CD4-positive, alpha-beta T cell treated with Interleukin-10 for 1 hour (primary cell): ENCODE measurements at places on chromosomes 4 and X.
A peak's percentile ranks its signal among the peaks of the same experiment; 100 is the strongest.

DNA sequence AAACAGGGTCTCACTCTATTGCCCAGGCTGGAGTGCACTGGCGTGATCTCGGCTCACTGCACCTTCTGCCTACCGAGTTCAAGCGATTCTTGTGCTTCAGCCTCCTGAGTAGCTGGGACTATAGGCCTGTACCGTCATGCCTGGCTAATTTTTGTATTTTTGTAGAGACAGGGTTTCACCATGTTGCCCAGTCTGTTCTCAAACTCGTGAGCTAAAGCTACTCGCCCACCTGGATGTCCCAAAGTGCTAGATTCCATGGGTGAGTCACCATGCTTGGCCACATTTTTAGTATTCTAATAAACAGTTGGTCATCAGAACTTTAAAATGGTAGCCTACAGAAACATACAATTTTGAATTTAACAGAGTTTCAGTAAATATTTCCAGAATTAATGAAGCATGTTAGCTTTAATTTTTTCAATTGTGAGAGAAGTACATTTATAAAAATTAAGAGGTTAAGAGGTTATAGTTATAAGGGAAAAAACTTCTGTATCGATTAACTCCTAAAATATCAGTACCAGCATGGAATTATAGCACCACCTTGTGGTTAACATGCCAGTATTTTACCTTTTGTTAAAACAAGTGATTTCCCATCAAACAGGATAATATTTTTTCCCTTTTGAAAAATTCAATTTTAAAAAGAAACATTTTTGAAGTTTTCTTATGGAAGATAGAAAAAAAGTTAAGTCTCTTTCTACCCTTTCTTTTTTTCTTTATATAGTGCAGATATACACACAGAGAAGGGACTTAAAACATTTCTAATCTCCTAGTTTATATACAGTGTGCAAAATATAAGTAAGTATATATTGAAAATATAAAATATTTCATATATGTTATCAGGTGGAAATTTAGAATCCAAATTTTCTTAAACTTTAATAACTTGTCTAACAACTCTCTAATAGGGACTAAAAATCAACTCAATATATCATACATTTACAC, 35.4 kb downstream of the CEP44 start:
- peak; percentile 50 for DNase-seq

DNA sequence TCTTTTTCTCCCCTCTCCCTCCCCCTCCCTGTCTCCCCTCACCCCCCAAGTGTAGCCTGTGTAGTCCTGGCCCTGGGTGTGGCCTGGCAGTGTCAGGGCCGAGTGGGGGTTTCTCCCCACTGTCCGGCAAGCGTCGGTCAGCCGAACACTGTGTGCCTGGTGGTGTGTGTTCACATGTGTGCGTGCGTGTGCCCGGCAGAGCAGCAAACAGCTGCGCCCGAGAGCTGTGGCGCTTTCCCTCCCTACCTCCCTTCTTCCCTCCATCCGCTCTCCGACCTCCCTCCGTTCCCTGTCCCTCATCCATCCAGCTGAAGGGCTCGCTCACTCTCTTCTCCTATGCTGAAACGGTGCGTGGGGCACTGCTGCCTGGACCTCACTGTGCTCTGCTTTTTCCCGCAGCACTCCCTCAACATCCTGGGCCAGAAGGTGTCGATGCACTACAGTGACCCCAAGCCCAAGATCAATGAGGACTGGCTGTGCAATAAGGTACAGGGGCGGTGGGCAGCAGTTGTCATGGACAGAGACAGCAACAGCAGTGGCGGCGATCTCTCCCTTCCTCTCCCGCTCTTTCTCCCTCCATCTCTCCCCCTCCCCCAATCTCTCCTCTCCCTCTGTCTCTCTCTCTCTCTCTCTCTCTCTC, 17.4 kb upstream of the UBA1 start:
- DNase-seq: no peak

DNA sequence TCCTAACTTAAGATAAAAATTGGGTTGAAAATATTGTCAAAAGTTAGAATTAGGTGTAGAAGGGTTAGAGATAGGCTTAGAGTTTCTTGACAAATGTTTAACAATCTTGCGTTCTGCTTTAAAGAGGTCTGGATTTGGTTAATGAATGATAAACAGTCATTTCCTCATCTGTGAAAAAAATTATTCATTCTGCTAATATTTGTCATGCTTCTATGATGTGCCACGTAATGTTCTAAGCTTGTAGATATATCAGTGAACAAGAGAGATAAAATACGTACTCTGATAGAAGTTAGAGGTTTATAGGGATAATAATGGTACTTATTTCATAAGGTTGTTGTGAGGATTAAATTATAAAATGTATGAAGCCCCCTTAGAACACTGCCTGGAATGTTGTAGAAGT, 443.0 kb upstream of the GALNT7 start:
- no peak for DNase-seq

- no peak for DNase-seq
Measured at GRCh38 chr4:188015025-188015940, 19.7 kb downstream of the ZFP42 start.

DNA sequence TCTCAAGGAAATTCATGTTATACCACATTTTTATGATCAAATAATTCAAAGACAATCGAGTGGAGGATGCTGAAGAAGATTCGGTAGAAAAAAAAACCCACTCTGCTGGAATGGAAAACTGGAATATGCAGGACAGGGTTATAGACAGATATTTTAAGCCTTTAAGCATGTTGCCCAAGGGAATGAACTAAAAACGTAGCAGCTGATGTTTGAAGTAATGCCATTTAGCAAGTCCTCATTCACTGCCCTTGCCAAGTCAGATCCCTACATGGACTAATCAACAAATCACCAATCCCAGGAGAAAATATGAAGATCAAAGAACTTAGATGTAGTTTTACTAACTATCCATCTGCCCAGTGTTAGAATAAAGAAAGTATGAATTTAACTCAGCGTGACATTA, 75.6 kb upstream of the ETNPPL start:
- DNase-seq: no peak

DNA sequence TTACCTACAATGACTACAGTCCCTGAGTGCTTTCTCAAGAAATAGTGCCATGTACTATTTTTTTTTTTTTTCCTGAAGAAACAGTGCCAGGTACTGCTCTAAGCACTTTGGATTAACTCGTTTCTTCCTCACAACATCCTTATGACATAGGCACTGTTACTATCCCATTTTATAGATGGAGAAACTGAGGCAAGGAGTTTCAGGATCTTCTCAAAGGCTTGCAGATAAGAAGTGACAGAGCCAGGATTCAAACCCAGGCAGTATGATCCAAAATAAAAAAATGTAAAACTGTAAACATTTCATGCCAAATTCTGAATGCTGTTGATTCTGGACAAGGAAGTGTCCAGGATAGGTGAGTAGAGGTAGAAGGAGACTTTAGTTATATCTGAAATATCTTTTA, 1.1 kb downstream of the FANCB start:
- no peak for DNase-seq

GRCh38 chr4:22901631-22902030, 208.9 kb downstream of the GBA3 start:
- DNase-seq: no peak

GRCh38 chr4:108830509-108831244, 67.8 kb upstream of the ETNPPL start:
- no peak for DNase-seq

GRCh38 chrX:65331371-65331770, 203.2 kb downstream of the LAS1L start:
- DNase-seq: no peak

DNA sequence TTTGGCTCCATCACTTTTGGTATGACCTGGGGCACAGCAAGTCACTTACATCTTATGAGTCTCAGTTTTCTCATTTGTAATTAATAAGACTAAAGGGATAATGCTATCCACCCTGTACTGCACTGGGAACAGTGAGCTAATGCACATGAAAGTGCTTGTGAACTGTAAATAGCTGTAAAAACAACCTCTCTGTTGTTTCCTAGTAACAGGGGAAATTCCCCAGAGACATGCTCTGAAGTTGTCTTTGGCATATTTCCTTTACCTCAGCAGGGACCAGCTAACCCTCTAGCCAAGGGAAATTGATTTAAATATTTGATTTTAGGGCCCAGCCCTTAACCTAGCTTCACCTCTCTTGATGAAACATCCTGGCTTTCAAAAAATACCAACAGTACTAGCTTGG, 6.1 kb upstream of the CYSLTR1 start:
- peak; percentile 75 for DNase-seq

GRCh38 chrX:37989304-37989703, 17.0 kb upstream of the SYTL5 start:
- no peak for DNase-seq

- DNase-seq: no peak
Measured at GRCh38 chr4:157043131-157043530, 32.8 kb upstream of the GLRB start.

DNA sequence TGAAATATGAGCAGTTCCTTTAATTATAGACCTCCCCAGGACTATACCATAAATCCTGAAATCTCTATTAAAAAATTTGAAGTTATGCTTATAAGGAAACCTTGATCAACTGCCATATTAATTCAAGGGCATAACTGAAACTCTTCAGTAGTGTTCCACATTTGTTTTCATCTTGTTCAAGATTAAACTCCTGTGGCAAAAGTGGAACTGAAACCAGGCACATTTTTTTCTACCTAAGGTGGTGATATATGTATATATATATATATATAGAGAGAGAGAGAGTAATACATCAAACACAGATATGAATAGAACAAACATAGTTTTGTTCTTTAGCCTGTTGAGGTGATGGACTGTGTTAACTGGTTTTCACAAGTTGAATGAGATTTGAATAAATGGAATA, 287.9 kb downstream of the DACH2 start:
- no peak for DNase-seq

GRCh38 chr4:149997881-149998421, 80.3 kb upstream of the DCLK2 start:
- no peak for DNase-seq

DNA sequence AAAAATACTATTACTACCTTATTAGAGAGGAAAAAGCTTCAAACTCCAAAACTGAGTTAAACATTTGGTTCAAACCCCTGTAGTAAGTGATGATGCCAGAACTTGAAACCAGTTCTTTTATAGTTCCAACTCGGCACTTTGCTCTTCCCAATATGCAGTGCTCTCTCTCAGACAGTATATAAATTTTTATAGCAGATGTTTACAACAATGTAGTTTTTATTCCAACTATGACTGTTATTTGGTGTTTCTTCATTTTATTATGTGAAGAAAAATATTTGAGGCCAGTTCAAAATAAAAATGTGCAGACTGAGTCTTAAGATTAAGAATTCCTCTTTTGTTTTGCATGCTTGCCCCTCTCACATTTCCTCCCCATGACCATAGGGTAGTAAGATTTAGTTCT, 2.9 kb upstream of the PPP4R3C start:
- DNase-seq: no peak

DNA sequence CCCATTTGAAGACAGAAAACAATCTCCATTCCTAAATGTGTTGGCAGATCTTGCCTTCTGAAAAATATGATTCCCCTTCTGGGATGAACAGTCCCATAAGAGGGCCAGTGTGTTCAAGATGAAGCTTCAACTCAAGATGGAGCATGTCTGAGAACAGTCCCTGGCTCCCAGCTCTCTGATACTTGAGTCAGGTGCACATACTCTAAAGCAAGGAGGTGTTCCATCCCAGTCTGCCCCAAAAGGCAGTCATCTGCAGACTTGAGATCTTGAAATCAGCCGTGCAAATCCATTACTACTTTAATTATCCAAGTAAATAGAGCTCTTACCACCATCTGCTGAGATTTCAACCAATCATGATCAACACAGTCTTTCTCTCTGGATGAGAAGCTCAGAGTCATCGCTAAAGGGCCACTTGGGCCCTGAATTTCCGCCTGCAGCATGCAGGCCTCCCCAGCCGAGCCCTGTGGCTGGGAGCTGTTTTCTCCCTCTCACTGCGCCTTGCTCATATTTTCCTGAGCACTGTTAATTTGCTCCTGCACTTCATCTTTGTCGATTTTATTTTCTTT, 22.2 kb downstream of the CCDC149 start:
- no peak for DNase-seq

DNA sequence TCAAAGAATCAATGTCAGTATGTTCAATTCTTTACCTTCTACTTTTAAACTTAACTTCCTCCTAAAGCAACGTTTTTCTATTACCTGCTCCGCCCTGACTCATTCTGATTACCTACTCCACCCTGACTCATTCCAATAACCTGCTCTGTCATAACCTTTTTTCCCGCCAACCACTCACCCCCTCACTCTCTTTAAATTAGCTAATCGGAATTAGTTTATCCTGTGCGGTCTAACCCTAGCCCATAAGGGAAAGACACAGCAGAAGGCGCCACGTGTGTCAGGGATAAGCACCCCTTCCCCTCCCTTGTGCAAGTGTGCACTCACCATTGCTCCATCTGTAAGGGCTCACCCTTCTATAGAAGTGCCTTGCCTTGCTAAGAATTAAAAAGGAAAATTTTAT, 64.4 kb downstream of the EIF4E start:
- no peak for DNase-seq

DNA sequence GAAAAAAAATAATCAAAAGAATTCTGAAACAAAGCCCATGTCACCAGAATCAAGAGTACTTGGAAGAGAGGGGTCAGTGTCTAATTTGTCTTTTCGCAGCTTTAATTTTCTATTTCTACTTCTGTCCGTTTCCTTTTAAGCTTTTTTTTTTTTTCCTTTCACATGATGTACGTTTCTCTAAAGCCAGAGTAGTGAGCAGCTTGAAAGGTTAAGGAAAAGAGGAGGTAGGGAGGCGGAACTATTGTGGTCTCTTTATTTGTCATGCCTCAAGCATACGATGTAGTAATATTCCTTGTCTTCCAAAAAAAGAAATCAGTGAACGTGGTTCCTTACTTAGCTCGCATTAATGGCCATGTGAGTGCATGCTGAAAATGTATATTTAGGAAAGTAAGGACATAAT, 311.5 kb downstream of the TENM3 start:
- no peak for DNase-seq

DNA sequence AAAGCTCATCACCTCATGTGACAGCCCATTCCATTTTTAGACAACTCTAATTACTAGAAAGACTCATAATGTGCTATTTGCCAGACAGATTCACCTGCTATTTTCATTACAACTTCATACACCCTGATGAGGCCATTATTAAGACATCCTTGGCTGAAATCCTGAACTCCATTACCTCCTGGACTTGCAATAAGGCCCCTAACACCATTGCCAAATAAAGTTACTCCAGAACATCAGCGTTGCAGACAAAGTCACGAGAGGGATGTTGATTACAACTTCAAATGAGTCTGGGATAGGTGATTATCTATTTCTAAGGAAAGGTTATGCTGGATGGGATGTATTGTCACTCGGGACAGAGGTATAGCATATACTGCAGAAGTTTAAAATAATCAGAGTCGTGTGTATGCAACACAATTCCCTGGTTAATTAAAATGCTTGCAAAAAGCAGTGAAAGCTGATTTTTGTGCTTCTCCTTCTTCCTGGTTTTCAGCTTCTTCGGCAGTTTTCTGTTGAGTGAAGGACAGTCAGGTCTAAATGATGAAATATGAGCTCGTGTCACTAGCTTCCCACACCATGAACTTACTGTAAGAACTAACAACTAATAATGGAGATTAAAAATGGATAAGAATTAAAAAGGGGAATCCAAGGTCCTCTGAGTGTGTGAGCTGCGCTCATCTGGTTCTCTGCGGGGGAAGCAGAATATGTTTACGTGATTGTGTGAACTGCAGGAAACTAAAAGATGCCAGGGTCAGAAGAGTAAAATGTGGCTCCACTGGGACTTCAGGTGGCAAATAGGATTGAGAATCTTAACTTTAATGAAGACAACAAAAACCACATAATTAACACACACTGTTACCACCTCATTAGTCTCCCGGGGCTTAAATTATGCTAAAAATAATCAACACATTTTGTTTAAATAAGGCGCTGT, 17.6 kb upstream of the SOD3 start:
- DNase-seq: no peak
